Neuronal stem cell (in vitro differentiated cells): ENCODE measurements at places on chromosomes 1 and 21.

DNA sequence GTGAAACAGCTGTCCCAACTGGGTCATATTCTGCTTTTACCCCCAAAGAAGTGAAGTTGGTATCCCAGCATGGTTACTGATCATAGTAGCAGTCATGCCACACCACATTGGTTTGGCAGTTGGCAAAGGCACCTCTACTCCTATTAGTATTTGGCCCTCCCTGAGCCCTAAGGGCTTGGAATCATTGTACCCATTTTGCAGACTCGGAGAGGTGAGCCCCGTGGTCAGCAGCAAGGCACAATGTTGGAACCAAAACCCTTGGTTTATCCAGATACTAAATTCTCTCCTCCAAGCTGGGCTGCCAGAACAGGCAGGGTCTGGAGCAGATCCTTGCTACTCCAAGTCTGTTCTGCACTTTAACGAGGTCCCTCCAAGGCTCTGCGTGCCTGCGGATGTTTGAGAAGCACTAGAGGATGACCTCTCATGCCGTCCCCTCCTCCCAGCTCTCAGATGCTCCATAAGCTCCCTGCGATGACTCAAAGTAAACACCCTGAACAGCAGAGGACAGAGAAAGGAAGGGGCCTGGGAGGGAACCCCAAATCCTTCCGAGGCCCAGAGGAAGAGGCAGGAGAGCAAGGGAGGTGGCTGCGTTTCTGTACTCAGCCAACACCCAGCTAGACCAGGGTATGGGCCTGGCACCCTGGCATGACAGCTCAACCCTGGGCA is 89.3 kb downstream of the PAX7 start:
- no peaks in the 10 kb centered on the region for H3K36me3 ChIP-seq
- H3K4me1 ChIP-seq = no peaks in the 10 kb centered on the region
- H3K4me3 ChIP-seq = no peak overlapping the region

- H3K4me3 ChIP-seq = no peak overlapping the region
- no peaks in the 10 kb centered on the region for H3K36me3 ChIP-seq
- DNase-seq = no peak
- H3K27me3 ChIP-seq = no peaks in the 10 kb centered on the region
Measured at GRCh38 chr1:25795946-25796810, 3.8 kb upstream of the SELENON start.

DNA sequence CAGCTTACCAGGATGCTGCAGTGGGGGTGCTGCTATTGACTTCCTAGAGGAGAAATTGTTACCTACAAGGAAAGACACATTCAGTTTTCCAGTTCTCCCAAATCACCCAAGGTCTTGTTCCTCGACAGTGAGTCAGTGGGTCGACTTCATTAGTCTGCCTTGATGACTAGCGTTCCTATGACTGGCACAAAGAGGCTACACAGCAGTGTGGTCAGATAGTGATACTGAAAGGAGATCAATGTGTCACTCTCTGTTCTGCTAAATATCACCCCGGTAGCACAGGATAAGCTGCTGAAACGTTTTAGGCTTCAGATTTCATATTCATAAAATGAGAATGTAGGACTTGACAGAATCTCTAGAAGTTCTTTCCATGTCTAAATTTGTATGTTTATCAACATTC is 357.4 kb downstream of the LMX1A start:
- no peaks in the 10 kb centered on the region for H3K27me3 ChIP-seq
- no peak overlapping the region for H3K4me3 ChIP-seq
- no peaks in the 10 kb centered on the region for H3K4me1 ChIP-seq
- no peak for DNase-seq

- peaks cover 96% of the 10 kb centered on the region for H3K36me3 ChIP-seq
- no peak for DNase-seq
Measured at GRCh38 chr1:39453603-39454002, 37.8 kb upstream of the BMP8A start.

GRCh38 chr1:45490626-45491486 is at the start of gene TESK2:
Gene TESK2, minus strand, starts transcription at chr1:45491163. Its CDS starts 33,378 bp downstream, at chr1:45457785.
- peak; percentile 98 for DNase-seq
- H3K27ac ChIP-seq = peak within 1 kb of the TSS; percentile 17
- no peaks in the 10 kb centered on the region for H3K4me1 ChIP-seq
- no peaks in the 10 kb centered on the region for H3K36me3 ChIP-seq
- no peaks in the 10 kb centered on the region for H3K27me3 ChIP-seq
- peak within 1 kb of the TSS; percentile 48 for H3K4me3 ChIP-seq

DNA sequence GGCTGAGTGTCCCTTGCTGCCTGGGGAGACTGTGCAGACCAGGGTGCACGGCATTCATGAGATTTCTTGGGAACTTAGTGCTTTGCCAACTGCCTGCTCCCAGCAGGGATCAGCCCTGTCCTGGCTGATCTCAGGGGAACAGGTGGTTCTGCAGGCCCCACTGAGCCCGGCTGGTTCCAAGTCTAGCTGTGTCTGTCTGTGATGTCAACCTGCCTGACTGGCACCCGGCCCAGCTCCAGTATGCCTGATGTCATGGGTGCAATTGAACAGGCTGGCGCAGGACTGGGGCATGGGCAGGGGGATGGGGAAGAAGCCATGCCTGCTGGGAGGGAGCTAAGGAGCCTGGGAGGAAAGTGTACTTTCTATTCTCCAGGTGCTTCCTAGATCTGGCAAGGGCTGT is 227.1 kb downstream of the GRIK3 start:
- H3K4me3 ChIP-seq = no peak overlapping the region
- DNase-seq = no peak
- H3K36me3 ChIP-seq = no peaks in the 10 kb centered on the region
- H3K27me3 ChIP-seq = no peaks in the 10 kb centered on the region
- H3K4me1 ChIP-seq = peaks cover 4% of the 10 kb centered on the region

DNA sequence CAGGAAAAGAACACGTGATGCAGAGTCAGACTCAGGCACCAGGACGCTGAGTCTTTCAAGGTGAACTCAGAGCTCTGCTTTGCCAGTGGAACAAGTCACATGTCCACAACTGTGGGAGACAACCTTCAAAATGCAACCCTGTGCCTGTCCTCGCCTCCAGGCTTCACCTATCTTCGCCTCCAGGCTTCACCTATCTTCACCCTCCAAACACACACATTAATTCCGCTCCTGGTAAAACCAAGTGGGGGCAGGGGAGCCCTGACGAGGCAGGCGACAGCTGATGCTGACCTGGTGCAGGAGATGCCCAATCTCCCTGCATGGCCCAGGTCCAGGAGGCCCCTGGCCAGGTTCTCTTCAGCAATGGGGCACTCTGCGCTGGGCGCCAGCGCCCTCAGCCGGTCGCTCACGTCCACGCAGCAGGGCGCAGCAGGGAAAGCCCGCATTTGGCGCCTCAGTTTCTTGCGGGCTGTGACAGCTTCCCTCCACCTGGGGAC is 28.0 kb upstream of the LSS start:
- no peak overlapping the region for H3K27ac ChIP-seq
- H3K27me3 ChIP-seq = no peaks in the 10 kb centered on the region
- no peaks in the 10 kb centered on the region for H3K4me1 ChIP-seq
- H3K4me3 ChIP-seq = peak overlapping the region; percentile 8

DNA sequence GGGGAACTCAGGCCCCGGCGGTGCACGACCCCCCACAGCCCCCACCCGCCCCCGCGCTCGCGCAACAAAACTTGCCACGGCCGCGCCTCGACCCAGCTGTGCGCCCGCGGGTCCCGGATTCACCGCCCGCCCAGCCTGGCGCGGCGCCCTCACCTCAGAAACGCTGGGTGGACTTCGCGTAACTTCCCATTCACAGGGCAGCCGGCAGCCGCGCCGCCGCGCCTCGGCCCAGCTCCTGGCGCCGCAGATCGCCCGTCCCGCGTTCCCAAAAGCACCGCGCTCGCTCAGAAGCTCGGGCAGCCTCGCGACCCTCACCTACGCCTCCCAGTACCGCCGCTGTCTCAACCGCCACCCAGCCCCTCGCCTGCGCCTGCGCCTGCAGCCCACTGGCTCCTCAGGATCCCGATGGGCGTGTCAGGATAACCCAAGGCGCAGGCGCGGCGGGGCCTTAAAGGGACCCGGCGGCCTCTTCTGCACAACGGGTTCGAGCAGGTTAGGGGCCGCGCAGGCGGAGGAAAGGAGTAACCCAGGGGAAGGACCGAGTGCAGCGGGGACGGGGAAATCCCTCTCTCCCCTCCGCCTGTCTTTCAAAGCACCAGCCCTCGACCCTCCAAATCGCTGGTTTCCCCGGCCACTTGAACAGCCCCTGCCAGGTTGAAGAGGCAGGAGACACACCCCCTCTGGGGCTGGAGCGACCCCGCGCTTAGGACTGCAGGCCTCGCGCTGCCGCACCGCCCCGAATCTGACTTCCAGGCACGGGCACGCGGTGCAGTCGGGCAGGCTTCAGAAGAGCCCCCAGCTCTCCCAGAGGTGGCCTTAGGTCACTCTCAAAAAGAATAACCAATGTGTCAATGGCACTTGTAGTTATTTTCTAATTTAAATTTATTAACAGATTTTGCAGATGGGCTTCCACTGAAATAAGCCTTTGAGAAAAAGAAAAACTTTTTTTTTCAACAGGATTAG is at the start of gene NBPF1:
TSS of gene NBPF1 (minus strand) at position 380 of the 963 bp plus-strand sequence.
- peak within 1 kb of the TSS; percentile 92 for H3K27ac ChIP-seq
- no peaks in the 10 kb centered on the region for H3K27me3 ChIP-seq
- H3K4me1 ChIP-seq = peaks cover 21% of the 10 kb centered on the region
- H3K4me3 ChIP-seq = peak within 1 kb of the TSS; percentile 61

GRCh38 chr1:22018583-22019559 is 17.4 kb downstream of the CELA3A start:
- H3K27me3 ChIP-seq = no peaks in the 10 kb centered on the region
- H3K27ac ChIP-seq = no peak overlapping the region

GRCh38 chr1:39754026-39754570 is 15.4 kb downstream of the PPIE start:
- H3K27ac ChIP-seq = no peak overlapping the region
- no peak overlapping the region for H3K4me3 ChIP-seq
- no peaks in the 10 kb centered on the region for H3K27me3 ChIP-seq
- no peak for DNase-seq
- peaks cover 52% of the 10 kb centered on the region for H3K36me3 ChIP-seq
- no peaks in the 10 kb centered on the region for H3K4me1 ChIP-seq

GRCh38 chr1:151036356-151036755 is at the start of gene BNIPL:
Gene BNIPL, plus strand, starts transcription at chr1:151036586. Its CDS starts 140 bp downstream, at chr1:151036726.
- no peak for DNase-seq
- H3K27me3 ChIP-seq = no peaks in the 10 kb centered on the region
- no peaks in the 10 kb centered on the region for H3K4me1 ChIP-seq
